ENCODE measurements at places on chromosomes 3 and 15.

DNA sequence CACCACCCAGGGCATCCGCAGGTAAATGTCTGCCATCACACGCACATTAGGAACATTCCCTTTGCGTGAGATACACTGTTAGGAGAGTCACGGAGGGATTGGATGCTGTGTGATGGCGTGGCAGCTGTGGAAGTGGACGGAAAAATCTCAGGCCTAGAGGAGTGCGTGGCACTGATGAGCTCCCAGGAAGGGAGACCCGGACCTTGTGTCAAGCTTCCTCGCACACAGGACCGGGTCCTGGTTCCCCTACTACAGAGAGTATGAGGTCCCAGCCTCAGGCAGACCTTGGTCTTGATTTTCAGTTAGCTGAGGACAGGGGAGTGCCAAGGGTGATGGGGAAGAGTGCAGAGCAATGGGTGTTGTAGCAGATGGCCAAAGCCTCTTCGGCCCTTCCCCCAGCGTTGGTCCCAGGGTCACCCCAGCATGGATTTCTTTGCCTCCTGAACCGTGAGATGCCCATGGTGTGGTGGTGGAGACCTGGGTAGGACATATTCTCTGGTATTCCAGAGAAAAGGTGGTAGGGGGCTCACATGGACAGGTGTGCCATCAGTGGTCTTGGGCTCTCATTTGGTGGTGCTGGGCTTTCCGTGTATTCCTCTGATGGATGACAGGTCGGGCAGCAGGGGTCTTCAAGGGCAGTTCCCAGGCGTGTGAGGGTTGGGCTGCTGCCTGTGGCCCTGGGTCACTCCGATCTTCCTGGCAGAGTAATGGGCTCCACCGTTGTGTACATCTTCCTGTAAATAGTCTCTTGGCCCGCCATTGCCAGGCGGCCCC is 105.1 kb downstream of the SNRPN start:
- no peak for DNase-seq

- DNase-seq, result no peak
These were observed 9.2 kb upstream of the HLTF start for GRCh38 chr3:149095487-149095886.

- no peak for DNase-seq
These were observed 115.4 kb upstream of the PRICKLE2 start for GRCh38 chr3:64340641-64341101.

- DNase-seq, result no peak
These were observed 11.6 kb downstream of the PLA1A start for GRCh38 chr3:119609301-119609700.

- DNase-seq, result no peak
These were observed 27.9 kb downstream of the PLCL2 start for GRCh38 chr3:16912400-16913263.

GRCh38 chr3:115624029-115624741 is 875 bp downstream of the GAP43 start:
- no peak for DNase-seq

DNA sequence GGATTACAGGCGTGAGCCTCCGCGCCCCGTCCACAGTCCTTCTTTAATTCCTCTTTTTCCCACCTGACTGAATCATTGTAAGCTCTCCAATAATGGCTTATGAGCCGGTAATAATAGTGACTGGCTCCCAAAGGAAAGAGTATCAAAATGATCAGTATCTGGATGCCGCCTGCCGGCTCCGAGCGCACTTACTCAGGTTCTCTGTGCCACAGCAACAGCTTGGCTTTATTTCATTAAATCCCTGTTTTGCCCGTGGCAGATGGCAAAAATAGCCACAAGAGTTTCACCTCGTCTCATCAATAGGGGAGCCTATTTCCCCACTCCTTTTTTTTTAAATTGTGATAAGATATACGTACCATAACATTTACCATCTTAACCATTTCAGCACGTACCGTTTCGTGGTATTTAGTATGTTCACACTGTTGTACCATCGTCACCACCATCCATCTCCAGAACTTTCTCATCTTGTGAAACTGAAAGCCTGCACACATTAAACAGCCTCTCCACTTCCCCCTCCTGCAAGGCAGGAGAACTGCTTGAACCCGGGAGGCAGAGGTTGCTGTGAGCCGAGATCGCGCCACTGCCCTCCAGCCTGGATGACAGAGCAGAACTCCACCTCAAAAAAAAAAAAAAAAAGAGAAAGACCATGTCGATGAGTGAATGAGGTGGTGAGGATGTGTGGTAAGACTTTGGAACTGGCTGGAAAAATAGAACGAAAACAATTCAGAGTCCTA is 80.7 kb upstream of the DLG1 start:
- DNase-seq, result no peak

- no peak for DNase-seq
These were observed 6.5 kb downstream of the PSMD2 start for GRCh38 chr3:184305577-184305976.

DNA sequence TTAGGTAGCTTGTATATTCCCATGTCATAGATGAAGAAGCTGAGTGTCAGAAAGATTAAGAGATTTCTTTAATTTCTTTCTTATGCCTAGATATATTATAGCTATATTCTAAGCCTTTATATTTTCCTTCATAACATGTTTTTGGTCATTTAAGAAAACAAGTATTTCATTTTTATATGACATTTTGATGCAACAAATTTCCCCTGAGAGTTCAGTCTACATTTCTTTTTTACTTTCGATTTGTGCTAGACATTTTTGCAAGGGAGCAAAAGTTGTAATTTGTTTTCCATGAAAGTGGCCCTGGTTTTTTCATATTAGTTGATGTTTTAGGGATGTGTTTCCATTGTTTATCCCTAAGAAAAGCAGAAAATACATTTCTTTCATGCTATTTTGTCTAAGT is 344.9 kb downstream of the NLGN1 start:
- no peak for DNase-seq

DNA sequence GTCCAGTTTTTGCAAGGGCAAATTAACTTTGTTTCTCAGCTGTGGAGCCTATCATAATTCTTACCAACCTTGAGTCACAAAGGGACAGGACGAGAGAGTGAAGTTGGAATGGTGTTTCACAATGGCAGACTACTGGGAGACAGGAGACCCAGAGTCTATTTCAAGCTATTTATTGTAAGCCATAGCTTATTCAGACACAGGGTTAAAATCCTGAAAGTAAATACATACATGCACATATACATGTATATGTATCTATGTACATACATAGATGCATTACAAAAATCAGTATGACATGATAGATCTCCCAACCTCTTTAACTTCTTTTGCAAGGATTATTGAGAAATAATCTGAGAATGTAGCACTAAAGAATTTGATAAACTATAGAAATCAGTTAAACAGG is 86.3 kb downstream of the DNAJC13 start:
- no peak for DNase-seq

GRCh38 chr3:182179631-182180030 is 467.9 kb downstream of the SOX2 start:
- no peak for DNase-seq

- no peak for DNase-seq
These were observed 48.2 kb upstream of the TEX264 start for GRCh38 chr3:51622868-51623267.
